RPMI8226 (cell line): ENCODE measurements at places on chromosomes 11 and 22.
A peak's percentile ranks its signal among the peaks of the same experiment; 100 is the strongest.

DNA sequence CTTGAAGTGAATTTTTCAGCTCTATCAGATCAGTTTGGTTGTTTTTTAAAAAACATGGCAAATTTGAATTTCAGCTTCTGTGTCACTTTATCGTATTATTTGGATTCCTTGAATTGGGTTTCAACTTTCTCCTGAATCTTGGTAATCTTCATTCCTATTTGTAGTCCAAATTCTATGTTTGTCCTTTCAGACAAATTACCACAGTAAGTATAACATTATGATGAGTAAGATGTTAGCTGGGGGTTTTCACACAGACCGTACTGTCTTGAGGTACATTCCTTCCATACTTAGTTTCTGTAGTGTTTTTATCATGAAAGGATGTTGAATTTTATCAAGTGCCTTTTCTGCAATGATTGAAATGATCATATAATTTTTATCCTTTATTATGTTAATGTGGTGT, 28.0 kb downstream of the OR5B17 start:
- DNase-seq, result no peak

DNA sequence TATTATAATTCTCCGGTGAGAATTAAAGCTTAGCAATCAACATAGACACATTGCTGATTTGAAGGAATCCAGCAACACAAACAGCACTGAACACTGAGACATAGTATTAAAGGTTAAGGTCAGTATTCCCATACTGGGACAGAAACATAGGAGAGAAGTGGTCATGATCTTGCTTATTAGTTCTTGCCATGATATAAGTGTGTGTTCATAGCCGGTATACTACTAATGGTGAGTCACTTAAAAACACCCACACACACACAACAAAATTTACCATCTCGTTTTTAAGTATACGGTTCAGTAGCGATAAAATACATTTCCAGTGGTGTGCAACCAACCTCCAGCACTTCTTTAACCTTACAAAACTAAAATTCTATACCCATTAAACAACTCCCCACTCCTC, 96.3 kb downstream of the C11orf65 start:
- no peak for DNase-seq

DNA sequence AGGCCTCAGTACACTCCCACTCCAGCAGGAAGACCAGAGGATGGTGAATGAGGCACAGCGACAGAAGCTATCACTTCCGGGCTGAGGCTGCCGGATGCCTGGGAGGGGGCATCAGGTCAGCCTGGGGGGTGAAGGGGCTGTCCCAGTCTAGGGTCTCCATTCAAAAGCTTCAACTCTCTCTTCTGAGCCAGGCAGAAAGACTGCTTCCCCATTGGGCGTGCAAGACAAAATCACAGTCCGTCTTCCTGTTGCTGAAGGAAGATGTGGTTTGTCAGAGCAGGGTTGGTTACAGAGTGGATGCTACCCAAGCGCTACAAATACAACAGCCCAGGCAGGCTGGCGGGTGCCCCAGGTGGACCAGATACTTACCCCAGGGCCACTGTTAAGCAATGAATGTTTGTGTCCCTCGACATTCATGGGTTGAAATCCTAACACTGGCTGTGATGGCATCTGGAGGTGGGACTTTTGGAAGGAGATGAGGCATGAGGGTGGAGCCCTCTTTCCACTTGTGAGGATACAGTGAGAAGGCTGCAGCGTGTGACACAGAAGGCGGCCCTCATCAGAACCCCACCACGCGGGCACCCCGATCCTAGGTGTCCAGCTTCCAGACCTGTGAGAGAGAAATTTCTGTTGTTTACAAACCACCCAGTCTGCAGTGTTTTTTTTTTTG, 12.0 kb downstream of the UPK3A start:
- DNase-seq, result no peak

GRCh38 chr11:68460741-68461574, at the start of gene PPP6R3:
Gene PPP6R3, plus strand, starts transcription at chr11:68460752. Its CDS starts 76,913 bp downstream, at chr11:68537665.
- DNase-seq, result peak; percentile 30

GRCh38 chr11:84345597-84345996, 1059.4 kb upstream of the CCDC90B start:
- DNase-seq, result peak; percentile 83

DNA sequence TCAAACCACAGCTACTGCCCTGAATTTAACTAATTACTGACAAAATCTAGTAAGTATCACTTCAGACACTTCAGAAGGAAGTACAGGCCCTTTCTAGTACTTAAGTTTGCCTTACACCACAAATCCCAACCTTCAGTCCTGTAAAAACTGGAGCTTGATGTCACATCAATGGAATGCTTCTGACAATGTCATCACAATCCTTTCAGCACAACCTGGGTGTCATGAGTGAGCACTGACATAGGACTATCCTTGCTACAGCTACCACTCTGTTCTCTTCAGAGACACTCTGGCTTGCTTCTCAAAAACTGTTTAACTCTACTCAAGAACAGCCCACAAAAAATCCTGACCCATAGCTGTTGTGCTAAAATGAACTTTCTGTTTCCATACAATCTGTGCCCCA, 108.2 kb downstream of the RRM1 start:
- no peak for DNase-seq

GRCh38 chr22:37427135-37427710, at the start of gene ELFN2:
Gene ELFN2, minus strand, starts transcription at chr22:37427479. Its CDS starts 51,945 bp downstream, at chr22:37375534.
- peak; percentile 52 for DNase-seq
